ENCODE measurements at places on chromosomes 3 and 15.

- no peak for DNase-seq
These were observed 112.2 kb upstream of the RBMS3 start for GRCh38 chr3:29168696-29169095.

- peak; percentile 73 for DNase-seq
These were observed 17.2 kb downstream of the TNFAIP8L3 start for GRCh38 chr15:51077221-51078153.

GRCh38 chr3:185070491-185071286 lies 82.2 kb downstream of the C3orf70 start:
- DNase-seq, result no peak

DNA sequence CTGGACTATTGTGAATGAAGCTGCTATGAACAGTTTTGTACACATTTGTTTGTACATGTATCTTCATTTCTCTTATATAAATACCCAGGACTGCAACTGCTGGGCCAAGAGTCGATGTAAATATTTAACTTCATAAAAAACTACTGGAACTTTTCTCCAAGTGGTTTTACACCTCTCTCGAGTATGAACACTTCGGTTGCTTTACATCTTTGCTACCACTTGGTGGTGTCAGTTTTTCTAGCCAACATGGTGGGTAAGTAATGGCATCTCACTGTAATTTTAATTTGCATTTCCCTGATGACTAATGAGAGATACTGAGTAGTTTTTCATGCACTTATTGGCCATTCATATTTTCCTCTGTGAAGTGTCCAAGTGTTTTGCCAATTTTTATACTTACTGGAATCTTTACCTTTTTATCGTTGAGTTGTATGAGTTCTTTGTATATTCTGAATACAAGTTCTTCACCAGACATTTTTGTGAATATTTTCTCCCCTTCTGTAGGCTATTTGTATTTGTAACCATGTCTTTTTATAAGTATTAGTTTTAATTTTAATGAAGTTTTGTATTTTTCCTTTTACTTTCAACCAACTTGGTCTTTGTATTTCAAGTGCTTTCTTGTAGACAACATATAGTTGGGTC lies 44.4 kb downstream of the PCOLCE2 start:
- no peak for DNase-seq

DNA sequence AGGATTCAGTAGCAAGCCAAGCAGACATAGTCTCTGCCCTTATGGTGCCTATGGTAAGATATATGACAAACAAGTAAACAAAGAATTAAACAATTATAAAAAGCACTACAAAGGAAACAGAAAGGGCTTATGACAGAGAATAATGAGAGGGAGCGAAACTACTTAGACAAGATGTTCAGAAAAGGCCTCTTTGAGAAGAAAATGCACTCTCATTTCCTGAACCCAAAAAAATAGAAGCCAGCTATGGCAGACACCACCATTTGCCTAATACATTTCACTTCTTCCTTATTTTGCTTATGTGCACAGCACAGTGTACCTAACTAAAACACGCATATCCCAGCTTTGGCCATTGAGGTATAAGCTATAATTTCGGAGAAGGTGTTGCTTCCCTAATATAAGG lies 465.5 kb upstream of the PPP2R3A start:
- DNase-seq, result no peak

DNA sequence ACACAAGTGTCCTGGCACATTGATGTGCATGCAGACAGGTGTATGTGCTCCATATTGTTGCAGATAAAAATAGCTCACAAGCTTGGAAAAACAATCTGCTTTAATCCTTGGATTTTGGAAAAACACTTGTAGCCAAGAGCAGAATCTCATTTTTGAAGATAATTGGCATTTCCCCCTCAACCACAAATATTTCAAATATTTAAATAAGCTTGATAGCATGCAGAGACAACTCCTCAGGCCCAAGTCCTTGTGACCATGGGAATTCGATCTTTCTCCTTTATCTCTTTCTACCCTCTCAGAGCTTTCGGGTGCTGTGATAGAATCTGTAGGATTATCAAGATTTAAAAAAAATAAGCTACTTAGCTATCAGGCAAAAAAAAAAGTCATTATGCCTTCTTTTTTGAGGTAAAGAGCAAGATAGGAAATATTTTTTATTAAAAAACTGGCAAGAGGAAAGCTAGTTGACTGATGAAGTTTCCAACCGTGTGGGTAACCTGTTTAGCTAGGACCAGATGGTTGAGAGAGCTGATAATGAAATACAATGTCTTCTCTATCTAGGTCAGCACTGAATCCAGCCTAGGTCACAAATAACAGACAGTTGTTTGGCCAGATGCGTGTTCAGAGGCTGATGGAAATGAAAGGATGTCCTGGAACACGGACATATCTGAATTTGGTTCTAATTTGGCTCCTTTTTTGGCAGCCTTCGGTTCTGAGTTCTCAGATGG lies 54.9 kb upstream of the SNRK start:
- DNase-seq, result no peak

DNA sequence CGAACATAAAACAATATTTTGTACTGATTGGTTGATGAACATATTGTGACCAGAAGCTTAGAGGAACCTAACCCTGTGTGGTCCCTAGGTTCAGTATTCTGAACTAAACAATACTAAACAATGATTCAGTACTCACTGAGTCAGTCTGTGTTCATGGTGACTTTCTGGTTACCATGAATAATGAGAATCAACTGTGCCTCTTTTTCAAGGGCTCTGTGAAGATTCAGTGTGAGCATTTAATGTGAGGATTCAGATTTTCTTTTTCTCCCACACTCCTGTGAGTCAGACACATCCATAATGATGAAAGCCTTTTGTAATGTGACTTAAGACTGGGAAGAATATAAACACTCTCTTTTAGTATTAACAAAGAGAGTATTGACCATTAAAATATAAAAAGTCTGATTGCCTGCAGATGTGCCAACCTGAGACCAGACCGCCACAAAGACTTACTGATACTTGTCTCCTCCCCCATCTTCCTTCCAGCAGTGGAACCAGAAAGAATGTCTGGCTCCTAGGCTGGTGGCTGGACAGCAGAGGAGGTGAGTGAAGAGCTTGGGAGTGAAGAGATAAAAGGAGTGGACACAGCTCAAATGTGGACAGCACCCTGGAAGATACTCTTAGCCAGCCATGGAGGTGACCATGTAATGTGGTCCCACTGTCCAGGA lies 17.6 kb upstream of the ACTL6A start:
- DNase-seq, result no peak

GRCh38 chr3:71825551-71826283 lies 40.8 kb upstream of the PROK2 start:
- no peak for DNase-seq

GRCh38 chr3:194575484-194576210 lies 57.6 kb downstream of the TMEM44 start:
- no peak for DNase-seq

- no peak for DNase-seq
These were observed 49.6 kb downstream of the PARP14 start for GRCh38 chr3:122730240-122730639.

- no peak for DNase-seq
These were observed 67.5 kb downstream of the TMEM39A start for GRCh38 chr3:119395923-119396358.

- DNase-seq, result no peak
These were observed 105.3 kb upstream of the TOPAZ1 start for GRCh38 chr3:44136421-44136820.

GRCh38 chr3:145752576-145752975 lies 408.4 kb downstream of the PLOD2 start:
- no peak for DNase-seq

DNA sequence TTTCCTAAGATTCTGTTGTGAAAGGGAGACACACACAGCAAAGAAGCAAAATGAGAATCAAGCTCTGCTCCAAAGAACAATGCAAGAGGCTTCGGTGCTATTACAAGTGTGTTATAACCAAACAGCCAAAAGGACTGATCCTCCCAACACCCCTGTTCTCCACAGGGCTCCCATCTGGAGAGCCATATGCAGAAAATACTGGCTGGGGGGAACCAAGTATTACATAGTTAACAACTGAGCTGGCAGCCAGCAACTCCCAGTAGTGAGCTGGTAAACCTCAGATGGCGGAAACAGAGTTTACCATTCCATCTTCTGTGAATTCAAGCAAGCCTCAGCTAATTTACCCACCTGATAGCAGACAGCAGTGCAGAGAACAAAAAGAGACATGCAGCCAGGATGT lies 156.4 kb downstream of the NTRK3 start:
- DNase-seq, result no peak

- DNase-seq, result no peak
These were observed 162.8 kb downstream of the PTPRG start for GRCh38 chr3:61724183-61724582.

- no peak for DNase-seq
These were observed 12.2 kb upstream of the MEX3B start for GRCh38 chr15:82058026-82058425.

All from stimulated activated naive B cell treated with anti-CD40 and anti-IgM and Interleukin-4, amounts not matched to agents 10 μg/mL and 1 μg/mL and 100 μg/mL, for 72 hours (primary cell).